ENCODE measurements at places on chromosomes 1 and 21. TPM values are rescaled to one million over a fixed set of nuclear protein-coding genes. Genes with fewer than 3 reads are reported as not detected.

Gene LDLRAD1
- not detected for polyA plus RNA-seq

Gene PRKAB2
- polyA plus RNA-seq, result 5.0 TPM

Gene SPAG17
- polyA plus RNA-seq, result not detected

Gene TTC22
- 0.41 TPM for polyA plus RNA-seq

Gene RAB29
- 136 TPM for polyA plus RNA-seq

Gene PRELP
- polyA plus RNA-seq, result not detected

Gene REN
- polyA plus RNA-seq, result not detected

Measured in naive B cell (primary cell).